KG1 (cell line): ENCODE measurements at places on chromosomes 7 and 10.

GRCh38 chr10:123269675-123270074 is 115.5 kb downstream of the BUB3 start:
- no peak for DNase-seq

- DNase-seq, result no peak
Measured at GRCh38 chr10:36624551-36625100, 500.8 kb upstream of the ANKRD30A start.

GRCh38 chr10:104331208-104331838 is 6.9 kb downstream of the ITPRIP start:
- DNase-seq, result no peak

DNA sequence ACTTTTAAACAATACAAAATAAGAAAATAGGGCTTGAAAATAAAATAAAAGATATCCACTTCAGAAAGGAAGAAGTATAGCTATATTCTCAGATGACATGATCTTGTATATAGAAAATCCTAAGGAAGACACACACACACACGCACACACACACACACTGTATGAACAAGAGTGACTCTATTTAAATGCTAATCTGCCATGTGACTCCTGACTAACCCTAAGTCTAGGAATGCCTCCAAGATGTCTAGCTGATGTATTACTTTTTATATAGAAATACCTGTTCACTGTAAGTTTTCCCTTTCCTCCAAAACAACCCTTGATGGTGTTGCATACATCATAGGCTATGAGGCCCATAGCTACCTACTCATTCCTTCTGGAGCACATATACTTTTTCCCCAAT is 173.1 kb upstream of the LRRTM3 start:
- no peak for DNase-seq

DNA sequence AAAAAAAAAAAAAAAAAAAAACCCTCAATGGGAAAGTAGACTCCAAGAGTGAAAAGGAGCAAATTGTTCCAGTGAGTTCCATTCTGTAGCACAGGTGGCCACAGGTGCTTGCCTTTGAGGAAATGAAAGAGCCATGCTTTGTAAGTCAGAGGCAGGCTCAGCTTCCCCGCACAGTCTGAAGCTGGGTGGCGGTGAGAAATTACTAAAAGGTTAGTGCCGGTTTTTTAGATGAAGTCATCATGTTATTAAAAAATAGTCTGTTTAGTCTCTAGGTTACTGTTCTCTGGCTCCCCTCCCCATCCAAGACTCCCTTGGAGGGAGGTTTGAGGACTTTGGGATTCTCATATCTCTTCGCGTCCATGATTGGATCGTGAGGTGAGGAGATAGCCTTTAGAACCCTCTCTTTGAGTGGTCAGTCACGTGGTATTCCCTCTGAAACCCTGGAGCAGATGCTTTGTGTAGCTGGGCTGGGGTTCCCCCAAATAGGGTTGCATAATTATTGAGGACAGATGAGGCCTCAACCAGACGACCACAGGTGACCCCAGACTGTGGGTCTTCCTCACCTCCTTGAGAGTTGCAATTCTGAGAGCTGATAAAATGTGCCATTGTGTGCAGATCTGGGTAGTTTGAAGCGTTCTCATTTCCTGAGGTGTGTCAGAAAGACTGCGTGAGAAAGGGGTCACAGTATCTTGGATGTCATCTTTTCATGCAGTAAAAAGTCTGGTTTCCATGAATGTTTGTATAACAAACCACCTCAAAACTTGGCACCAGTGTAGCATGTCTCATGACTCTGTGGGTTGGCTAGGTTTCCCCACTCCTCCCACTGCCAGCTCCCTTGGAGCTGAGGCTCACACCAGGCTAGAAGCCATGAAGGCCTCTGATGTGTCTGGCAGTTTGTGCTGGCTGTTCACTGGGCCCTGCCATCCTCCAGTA is 27.1 kb downstream of the OGDH start:
- DNase-seq, result peak; percentile 3

- DNase-seq, result no peak
Measured at GRCh38 chr10:92839191-92840085, 8.9 kb upstream of the EXOC6 start.

GRCh38 chr10:61754587-61755550 is 92.1 kb downstream of the CABCOCO1 start:
- no peak for DNase-seq

DNA sequence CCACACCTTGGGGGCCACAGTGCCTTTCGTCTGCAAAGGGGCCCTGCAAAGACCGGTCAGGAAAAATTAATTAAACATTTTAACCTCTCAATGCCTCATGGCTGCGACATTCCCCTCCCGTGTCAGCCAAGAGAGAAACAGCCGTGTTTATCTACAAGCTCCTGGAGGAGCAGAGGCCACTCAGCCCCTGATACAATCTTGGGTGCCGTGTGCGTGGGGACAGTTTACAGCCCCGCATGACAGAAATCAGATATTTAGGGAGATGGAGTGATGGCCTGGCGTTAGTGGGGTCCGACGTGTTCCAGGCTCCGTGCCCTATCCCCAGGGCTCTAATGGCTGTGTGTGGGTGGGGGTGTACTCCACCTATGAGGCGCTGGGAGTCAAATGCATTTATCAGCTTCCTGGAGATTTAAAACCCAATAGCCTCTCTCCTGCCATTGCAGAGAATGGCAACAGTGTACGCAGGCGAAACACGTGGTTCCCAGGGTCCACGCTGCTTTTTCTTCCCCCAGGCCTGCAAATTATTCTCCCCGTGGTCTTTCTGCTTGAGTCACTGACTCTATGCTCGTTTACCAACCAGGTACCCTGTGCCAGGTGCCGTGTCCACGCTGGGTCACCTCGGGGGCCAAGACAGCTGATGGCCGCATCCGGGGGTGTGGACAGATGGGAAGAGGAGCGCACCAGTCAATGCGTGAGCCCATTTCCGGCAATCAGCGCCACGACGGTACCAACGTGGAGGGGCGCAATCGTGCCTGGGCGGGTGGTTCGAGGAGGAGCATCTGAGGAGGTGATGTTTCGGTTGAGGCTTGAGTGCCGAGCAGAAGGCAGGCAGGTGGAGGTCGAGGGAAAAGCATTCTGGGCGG is 26.6 kb upstream of the PSMG3 start:
- DNase-seq, result no peak

GRCh38 chr7:129914536-129915272 is 38.1 kb downstream of the UBE2H start:
- DNase-seq, result no peak

DNA sequence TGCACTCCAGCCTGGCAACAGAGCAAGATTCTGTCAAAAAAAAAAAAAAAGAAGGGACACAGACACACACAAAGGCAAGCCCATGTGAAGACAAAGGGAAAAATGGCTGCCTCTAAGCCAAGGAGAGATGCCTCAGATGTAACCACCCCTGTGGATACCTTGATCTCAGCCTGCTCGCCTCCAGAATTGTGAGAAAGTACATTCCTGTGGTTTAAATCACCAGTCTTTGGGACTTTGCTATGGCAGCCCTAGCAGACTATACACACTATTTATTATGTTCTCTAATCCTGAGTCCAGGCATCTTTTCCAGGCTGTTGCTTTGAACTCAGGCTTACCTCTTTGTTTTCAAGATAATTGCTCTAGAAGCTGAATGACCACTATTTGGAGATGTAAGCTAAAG is 494.3 kb downstream of the GALNT17 start:
- DNase-seq, result no peak
